ENCODE measurements at places on chromosomes 13 and 19.

DNA sequence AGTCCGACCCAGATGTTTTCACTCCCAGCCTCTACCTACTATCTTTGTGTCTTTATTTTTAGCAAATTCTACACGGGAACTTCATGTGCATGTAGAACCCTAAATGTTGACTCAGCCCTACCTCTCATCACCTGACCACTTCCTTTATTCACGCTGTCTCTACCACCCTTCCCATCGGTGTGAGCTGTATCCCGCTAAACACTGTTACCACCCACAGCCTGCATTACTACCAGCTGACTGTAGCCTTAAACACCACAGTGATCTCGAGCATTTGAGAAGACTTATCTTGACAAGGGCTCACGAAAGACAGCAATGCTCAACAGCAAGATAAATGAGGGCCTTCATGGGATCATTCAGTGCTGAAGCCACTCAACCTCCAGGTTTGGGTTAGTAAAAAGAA is 15.1 kb downstream of the NCR1 start:
- DNase-seq, result no peak

DNA sequence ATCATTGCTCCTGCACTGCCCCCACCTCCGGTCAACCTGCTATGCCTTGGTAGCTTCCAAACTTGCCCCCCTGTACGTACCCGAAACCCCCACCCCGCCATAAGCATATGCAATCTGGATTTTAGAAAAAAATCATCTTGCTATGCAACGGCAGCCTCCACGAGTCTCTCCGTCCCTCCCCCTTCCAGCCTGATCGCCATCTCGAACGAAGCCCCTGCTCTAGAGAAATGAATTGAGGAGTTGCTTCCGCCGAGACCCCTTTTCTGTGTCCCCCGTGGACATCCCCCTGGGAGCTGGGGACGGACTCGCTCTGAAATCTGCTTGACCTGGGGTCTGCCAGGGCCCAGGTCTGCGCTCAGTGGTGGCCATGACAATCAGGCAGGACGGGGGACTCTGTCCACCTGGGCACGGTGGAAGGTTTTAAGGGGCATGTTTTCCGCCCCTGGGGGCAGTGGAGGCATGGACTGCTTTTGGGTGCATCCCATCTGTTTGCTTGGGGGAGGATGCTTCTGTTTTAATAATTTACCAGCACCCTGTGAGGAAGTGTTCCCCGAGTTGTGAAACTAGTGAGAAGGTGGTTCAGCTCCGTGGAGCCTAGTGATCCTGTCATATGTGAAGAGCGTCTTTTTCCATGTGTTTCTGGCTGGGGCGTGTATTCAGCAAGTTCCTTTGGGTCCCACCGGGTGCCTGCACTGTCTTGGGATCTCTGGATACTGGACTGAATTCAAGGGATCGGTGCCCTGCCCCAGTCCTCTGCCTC is 1.0 kb downstream of the KDM4B start:
- DNase-seq, result peak; percentile 21

DNA sequence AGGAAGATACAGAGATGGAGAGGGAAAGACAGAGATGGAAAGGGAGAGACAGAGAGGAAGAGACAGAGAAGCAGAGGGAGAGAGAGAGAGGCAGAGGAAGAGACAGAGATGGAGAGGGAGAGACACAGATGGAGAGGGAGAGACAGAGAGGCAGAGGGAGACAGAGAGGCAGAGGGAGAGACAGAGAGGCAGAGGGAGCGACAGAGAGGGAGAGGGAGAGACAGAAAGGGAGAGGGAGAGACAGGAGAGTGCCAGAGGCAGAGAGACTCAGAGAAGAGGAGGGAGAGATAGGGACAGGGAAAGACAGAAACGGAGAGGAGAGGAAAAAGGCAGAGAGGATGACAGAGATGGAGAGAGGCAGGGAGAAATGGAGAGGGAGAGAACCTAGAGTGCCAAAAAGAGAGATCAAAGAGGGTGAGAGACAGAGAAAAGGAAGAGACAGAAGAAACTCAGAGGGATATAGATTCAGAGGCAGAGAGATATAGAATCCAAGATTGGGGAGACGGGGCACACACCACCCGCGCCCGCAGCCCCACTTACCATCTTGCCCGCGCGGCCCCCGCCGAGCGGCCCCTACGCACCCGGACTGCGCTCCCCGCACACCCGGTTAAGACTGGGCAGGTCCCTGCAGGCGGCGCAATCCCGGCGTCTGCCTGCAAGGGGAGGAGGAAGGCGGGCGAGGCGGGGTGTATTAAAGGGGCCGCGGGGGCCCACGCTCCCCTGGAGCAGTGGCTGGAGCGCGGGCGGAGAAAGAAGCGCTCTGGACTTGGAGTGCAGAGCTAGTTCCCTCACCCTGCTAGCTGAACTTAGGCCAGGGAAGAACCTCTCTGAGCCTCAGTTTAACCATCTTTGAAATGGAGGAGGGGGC is 10.7 kb downstream of the TM6SF2 start:
- DNase-seq, result no peak

GRCh38 chr19:13208672-13209483 is 58.7 kb downstream of the IER2 start:
- no peak for DNase-seq

DNA sequence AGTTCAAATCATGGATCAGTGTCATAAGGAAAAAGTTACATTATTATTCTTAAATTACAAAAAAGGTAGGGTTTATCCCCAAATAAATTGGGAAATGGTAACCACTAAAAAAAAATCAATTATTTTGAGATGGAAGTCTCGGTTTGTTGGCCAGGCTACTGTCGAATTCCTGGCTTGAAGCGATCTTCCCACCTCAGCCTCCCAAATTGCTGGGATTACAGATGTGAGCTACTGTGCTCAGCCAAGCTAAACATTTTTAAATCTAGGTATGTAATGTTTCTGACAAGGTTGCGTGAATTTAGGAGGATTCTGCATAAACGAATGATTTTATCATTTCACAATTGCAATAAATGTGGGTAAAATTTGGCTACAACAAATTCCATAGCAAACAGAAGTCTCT is 2.0 kb downstream of the NAA16 start:
- DNase-seq, result no peak

DNA sequence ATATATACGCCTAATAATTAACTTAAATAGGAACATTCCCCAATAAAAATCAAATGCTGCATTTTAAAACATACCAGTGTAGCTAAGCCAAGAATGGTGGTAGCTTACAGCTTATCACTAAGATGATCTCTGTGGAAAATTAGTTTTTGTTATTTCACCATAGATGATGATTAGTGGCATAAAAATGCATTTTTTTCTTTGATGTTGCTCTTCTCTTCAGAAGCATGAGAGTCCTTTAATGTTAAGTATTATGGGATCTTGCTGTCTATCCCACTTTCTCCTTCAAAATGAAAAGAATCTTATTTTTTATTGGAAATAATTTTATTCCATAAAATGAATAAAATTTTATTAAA is 731.0 kb downstream of the SLITRK1 start:
- DNase-seq, result no peak

DNA sequence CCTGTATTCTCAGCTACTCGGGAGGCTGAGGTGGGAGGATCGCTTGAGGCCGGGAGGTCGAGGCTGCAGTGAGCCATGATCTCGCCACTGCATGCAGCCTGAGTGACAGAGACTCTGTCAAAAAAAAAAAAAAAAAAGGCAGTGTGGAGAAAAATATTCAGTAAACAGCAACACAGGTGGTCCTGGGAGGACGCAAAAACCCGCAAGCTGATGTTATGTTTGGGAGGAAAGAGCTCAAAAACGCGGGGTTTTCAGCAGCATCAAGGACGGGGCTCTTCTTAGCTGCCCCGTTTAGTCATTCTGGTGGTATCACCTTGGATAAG is 599 bp upstream of the ZNF784 start:
- DNase-seq, result no peak

GRCh38 chr19:926589-927350 is 935 bp downstream of the ARID3A start:
- no peak for DNase-seq

DNA sequence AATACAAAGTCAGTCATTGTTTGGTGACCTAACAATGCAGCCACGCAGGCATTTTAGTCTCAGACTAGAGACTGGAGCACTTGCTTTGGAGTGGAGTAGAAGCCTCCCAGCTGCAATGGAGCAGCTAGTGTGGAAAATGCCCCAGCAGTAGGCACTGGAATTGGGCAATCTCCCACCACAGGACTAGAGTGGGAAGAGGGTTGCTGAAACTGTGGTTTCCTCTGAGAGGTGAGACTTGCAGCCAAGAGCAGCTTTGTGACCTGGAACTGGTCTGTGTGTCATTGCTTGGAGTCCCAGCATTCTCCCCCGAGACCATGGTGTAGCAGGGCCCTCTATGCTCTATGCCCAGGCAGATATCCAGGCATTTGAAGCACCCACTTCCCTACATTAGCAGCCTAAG is 556.3 kb downstream of the UQCRFS1 start:
- no peak for DNase-seq

DNA sequence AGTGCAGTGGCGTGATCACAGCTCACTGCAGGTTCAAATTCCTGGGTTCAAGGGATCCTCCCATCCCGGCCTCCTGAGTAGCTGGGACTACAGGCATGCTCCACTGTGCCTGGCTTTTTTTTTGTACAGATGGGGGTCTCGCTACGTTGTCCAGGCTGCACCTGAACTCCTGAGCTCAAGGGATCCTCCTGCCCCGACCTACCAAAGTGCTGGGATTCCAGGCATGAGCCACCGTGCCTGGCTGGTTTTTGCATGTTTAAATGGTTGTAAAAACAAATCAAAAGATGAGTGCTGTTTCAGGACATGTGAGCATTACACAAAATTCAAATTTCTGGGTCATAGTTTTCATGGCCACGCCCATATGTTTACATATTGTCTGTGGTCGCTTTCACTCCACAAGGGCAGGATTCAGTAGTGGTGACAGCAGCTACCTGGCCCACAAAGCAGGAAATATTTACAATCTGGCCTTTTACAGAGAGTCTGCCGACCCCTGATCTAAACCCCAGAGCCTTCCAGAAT is 5.3 kb downstream of the MATK start:
- DNase-seq, result no peak

DNA sequence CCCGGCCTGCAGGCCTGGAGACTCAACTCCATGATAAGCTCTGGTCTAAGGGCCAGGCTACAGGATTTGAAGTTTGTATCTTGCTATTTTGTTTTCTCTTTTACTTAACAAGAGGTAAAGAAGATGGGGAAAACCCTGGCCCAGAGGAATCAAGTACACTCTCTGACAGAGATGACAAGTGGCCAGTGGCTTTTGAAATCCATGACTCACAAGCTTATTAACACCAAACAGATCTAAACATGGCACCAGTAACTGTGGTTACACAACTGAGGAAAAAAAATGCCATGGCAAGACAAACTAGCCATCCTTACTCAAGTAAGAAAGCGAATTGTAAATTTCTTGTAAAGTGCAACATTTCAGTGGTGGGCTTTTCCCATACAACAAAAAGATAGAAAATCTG is 72.6 kb upstream of the SERTM1 start:
- DNase-seq, result no peak

DNA sequence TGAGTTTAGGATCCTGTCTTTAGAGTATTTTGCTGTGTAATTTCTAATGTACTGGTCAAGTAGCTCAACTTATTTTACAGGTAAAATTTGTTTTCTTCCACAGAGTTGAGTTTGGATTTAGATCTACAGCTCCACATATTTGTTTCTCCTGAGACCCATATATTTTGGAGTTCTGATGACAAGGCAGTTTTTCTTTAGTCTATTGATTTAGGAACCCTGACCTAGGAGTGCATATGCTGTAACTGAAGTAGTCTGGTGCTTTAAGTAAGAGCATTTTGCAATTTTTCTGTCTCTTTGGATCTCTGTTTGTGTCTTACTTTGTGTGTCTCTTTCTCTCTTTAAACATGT is 19.5 kb upstream of the SPRY2 start:
- DNase-seq, result no peak

GRCh38 chr19:14102756-14103155 is 12.2 kb upstream of the SAMD1 start:
- DNase-seq, result no peak

- no peak for DNase-seq
These were observed 263.4 kb downstream of the POU4F1 start for GRCh38 chr13:78339927-78340326.

DNA sequence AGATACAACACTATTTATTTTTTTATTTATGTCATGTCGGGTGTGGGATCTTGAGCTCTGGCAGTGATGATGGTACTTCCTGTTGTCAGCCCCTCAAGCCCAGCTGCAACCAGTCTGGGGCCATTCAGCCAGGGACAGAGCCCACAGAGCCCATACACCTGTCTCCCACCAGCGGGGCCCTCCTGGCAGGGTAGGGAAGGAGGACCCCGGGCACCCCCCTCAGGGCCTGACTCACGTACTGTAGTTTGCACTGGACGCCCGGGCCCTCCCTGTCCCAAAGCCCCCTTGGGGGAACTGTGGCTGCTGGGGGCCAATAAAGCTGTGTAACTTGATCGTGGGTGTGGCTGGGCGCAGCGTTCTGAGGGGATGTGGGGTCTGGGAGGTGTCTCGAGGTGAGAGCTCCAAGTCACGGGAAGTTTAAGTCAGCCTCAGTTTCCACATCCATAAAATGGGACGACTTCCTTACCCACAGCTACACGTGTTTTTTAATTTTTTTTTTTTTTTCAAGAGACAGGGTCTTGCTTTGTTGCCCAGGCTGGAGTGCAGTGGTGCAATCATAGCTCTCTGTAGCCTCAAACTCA is 9.5 kb downstream of the ATG4D start:
- DNase-seq, result no peak

- DNase-seq, result no peak
These were observed 135.7 kb downstream of the DIAPH3 start for GRCh38 chr13:60028021-60028420.

- no peak for DNase-seq
These were observed 4.2 kb downstream of the LILRB5 start for GRCh38 chr19:54252845-54253244.

DNA sequence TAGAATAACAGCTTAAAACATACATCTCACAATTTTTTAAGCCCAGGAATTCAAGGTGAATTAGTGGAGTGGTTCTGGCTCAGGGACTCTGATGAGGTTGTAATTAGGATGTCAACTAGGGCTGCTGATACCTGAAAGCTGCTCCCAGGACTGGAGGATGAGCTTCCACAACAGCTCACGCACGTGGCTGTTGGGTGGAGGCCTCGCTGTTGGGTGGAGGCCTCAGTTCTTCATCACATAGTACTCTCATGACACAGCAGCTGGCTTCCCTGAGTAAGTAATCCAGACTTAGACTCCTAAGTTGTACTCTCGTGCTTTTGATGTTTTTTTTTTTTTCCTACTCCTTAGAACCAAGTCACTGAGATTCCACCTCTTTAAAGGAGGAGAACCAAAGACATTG is 577.1 kb upstream of the PRR20A start:
- DNase-seq, result no peak

- DNase-seq, result no peak
These were observed 242.5 kb upstream of the GPC6 start for GRCh38 chr13:92984151-92984550.

Data from CD4-positive, alpha-beta T cell treated with Interleukin-17A for 1 hour (primary cell).